ENCODE measurements at places on chromosomes 7 and 10. TPM values are rescaled to one million over a fixed set of nuclear protein-coding genes. Genes with fewer than 3 reads are reported as not detected.

Gene WEE2
- polyA plus RNA-seq, result not detected

Gene PIP
- not detected for polyA plus RNA-seq

DNA sequence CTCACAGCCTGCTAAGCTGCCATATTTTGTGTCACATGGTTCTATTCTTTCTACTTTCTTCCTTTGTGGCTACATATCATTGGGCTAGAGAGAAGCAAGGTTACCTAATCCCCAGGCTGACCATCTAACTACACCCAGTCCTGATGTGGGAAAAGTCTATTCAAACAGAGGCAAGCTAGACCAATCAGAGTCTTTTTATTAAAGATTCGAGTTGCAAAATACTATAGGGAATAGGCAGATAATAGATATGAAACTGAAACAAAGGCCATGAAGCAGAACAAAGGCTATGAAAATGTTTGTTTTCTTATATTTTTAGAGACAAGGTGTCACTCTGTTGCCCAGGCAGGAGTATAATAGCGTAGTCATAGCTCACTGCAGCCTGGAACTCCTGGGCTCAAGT is 36.7 kb downstream of the MTERF1 start:
- no peak for DNase-seq

- no peak for DNase-seq
Measured at GRCh38 chr10:33227489-33227888, 107.0 kb downstream of the NRP1 start.
